Stimulated activated CD4-positive, alpha-beta T cell treated with anti-CD3 and anti-CD28 coated beads, Interleukin-15, amount 100 ng/mL, for 48 hours (primary cell): ENCODE measurements at places on chromosomes 7 and 10.

GRCh38 chr7:80210400-80210799 is 75.8 kb downstream of the GNAI1 start:
- DNase-seq: no peak

DNA sequence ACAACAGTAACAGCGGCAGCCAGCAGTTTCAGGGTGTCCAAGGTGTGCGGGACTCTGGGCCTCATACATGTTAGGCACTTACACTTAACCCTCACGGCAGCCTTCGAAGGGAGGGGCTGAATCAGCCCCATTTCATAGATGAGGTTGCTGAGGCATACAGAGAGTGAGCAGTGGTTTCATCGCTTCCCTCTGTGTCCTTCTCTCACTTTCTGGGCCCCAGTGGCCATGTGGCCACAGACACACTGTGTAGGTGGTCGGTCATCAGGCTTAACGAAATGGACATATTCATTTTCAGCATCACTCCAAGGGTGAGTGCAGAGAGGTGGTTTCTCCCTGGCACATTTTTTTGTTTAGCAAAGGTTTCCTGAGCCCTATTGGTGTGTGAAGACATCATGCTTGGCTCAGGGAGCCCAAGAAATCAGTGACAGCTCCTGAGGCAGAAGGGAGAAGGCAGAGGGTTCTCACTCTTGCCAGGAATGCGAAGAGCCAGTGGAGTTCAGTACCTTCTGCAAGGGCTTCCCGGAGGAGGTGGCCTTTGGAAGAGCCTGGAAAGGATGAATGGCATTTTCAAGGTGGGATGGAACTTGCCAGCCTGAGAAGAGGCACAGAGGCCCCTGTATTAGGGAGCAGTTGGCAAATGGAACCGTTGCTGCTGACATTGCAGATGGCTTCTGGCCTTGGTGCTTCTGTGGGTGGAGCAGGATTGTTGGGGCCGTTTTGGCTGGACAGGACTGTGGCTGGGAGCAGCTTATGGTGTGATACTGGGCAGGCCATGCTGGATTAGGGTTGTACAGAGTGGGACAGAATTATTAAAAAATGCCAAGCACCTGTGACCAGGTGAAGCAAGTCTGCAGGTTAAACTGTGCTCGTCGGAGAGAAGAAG is 61.7 kb upstream of the PPIF start:
- peak; percentile 36 for DNase-seq

DNA sequence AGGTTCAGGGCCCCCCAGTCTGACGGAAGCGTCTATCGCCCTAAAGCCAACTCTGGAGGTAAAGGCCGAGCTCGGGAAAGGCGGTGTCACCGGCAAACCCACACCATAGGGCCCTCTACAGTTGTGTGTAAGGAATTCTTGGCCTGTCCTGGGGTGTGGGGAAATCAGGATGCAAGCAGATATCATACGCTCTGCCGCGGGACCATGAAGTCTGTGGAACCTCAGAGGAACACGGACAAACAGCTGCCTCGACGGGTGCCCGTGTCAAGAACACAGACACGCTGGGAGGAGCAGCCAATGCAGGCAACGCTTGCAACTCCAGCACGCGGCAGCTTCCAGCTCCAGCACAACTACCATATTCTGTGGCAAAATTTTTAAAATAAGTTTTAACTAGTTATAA is 157.9 kb downstream of the DIP2C start:
- no peak for DNase-seq

DNA sequence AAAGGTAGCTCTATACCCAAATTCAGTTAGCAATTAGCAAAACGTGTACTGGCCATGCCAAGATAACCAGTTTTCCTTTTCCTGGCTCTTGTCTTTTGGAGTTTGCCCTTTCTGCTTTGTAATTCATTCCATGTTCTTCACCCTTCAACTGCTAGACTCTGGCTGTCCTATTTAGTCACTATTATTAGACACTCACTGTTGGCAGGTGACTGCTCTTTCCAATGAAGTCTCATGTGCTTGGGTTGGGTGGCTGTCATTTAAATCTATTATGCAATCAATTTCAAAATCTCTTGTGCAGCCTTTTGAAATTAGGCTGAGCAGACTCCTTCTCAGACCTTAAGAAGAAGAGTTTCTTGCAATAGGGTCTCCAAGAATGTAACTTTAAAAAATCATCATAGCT is 266.5 kb downstream of the GPR158 start:
- no peak for DNase-seq

- no peak for DNase-seq
Measured at GRCh38 chr10:13816195-13816925, 229.6 kb downstream of the PRPF18 start.

DNA sequence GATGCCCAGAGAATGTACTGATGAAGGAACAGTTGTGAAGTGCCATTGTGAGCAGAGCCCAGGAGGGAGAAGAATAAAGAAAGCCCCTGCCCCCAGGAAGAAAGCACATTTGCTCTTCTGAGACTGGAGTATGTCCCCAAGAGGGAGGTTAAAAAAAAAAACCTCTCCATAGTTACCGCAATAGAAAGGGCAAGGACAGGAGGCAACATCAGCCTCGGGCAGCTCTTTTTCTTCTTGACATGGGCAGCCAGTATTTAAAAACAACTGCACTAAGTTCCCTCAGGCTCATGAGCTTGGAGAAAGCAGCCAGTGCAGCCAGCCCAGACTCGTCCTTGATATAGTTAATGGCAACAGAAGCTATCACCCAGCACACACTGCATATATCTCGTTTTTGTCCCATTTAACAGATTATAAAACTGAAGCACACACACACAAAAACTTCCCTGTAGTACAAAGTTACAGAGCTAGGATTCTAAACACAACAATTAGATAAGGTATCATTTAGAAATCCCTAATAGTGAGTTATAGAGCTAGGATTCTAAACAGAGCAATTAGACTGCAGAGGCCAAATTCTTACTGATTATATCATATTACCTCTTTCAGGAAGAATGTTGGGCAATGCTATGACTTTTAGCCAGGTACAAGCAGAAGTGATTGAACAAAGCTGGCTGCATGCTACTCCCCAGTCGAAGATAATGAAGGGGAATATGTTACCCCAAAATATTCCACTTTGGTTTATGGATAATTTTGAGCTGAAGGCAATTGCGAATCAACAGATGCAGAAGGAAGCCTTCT is 823.5 kb downstream of the GRID1 start:
- no peak for DNase-seq

- peak; percentile 25 for DNase-seq
Measured at GRCh38 chr10:103800789-103801540, 54.4 kb downstream of the SH3PXD2A start.

DNA sequence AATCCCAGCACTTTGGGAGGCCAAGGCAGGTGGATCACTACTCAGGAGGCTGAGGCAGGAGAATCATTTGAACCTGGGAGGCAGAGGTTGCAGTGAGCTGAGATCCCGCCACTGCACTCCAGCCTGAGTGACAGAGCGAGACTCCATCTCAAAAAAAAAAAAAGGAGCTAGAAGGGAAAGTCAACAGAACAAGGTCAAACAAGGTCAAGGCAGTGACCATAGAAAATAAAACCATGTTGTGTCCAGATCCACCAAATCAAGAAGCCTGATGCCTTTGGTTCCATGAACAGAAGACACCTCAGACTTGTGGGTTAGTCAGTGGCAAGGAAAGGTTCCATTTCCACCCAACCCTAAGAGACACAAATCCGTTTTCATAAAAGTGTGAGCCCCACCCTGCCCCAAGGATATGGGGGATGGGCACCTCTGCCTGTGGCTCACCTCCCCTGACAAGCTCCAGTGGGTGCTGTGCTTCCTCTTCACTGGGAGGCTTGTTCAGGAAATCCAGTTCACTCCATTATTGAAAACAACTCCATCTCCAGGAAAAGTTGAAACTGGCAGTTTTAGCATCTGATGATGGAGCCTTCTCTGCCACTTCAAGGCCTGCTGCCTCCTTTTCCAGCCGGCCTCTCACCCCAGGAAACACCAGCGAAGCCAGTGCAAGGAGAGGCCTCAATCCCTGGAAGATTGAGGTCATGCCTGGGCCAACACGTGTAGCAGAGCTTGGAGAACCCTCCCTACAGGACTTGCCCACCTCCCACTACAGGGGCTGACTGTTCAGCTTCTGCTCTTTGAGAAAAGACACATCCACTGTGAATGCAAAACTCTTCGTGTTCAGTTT is 152.9 kb downstream of the NRF1 start:
- no peak for DNase-seq

- DNase-seq: no peak
Measured at GRCh38 chr10:133334503-133335245, 2.0 kb downstream of the CALY start.

- DNase-seq: no peak
Measured at GRCh38 chr10:130335336-130335735, 199.1 kb downstream of the GLRX3 start.

GRCh38 chr10:61992059-61992460 is 90.6 kb downstream of the ARID5B start:
- no peak for DNase-seq

DNA sequence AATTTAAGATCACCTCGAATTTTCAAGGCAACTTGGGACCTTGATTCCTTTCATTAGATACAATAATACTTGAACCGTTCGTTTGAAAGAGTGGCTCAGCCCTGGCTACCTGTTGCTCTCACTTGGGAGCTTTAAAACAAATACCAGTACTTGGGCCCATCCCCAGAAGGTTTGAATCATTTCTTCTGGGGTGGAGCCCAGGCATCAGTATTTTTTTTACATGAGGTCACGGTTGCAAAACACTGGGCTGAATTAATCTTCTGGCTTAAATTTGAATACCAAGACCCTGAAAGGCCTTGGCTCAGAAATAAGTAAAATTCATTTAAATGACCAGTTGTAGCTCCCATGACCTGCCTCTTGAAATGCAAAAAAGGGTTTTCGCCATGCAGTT is 214.9 kb downstream of the CREB5 start:
- no peak for DNase-seq

- no peak for DNase-seq
Measured at GRCh38 chr7:114930829-114931655, 9.1 kb downstream of the MDFIC start.

DNA sequence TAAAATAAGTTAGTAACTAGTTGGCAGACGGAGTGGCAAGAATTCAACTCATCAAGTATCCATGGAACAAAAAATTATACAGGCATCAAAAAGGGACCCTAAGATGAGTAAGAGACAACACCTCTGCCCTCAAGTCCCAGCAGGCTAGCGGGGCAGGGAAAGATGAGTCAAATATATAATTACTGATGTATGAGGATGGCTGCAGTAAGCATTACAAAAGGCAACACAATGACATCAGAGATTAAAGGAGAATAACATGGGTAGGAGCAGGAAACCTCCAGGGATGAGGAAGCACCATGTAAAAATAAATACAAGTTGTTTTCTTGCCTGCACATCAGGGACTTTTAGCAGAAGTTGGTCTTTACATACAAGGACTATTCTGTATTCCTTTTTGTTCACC is 49.4 kb downstream of the SCRN1 start:
- DNase-seq: no peak

GRCh38 chr7:662576-662975 is 63.9 kb upstream of the DNAAF5 start:
- no peak for DNase-seq

- no peak for DNase-seq
Measured at GRCh38 chr10:51485668-51486067, 213.7 kb downstream of the CSTF2T start.

- no peak for DNase-seq
Measured at GRCh38 chr7:85162721-85163120, 24.1 kb downstream of the SEMA3D start.

GRCh38 chr7:48959676-48960075 is 35.3 kb downstream of the CDC14C start:
- DNase-seq: no peak

DNA sequence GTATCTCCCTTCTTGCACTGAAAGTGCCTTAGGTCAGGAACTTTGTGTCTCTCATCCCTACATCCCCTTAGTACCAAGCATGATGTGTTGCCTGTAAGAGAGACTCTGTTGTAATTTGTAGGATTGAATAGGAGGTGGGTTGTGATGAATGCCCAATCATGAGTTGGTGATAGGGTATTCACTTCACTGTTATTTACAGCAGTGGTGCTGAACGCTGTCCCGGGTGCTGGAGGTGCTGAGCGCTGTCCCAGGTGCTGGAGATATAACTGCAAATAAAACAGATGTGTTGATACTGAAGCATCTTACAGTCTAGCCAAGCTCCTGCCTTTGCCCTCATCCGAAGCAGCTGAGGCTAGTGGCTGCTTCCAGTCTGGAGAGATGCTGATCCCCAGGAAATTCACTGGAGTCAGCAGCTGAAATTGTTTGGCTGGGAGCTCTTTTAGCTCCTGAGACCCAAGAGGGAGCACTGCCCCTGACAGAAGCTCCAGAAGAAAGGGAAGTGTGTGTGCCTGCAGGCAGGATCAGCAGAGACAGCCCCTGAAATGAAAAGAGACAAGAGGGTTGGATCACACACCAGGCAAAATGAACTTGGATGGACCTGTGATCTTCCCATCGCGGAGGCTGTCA is 183.4 kb downstream of the SORCS3 start:
- DNase-seq: no peak

- no peak for DNase-seq
Measured at GRCh38 chr7:131226514-131226865, 101.2 kb upstream of the MKLN1 start.

- no peak for DNase-seq
Measured at GRCh38 chr7:76325811-76326210, 23.3 kb downstream of the HSPB1 start.

- no peak for DNase-seq
Measured at GRCh38 chr7:26049081-26049480, 102.9 kb upstream of the NFE2L3 start.

- DNase-seq: no peak
Measured at GRCh38 chr7:105974471-105974870, 11.4 kb downstream of the CDHR3 start.

GRCh38 chr10:35341521-35341920 is 5.2 kb downstream of the CCNY start:
- no peak for DNase-seq

- DNase-seq: no peak
Measured at GRCh38 chr7:23600236-23600635, 3.1 kb downstream of the CCDC126 start.

GRCh38 chr7:133339772-133340171 is 86.9 kb downstream of the EXOC4 start:
- DNase-seq: no peak

- DNase-seq: no peak
Measured at GRCh38 chr10:100866575-100867098, 46.1 kb upstream of the SLF2 start.

- DNase-seq: no peak
Measured at GRCh38 chr7:88311675-88312036, 5.0 kb upstream of the STEAP4 start.
